WERI-Rb-1 (cell line): ENCODE measurements at places on chromosomes 3 and 15.

DNA sequence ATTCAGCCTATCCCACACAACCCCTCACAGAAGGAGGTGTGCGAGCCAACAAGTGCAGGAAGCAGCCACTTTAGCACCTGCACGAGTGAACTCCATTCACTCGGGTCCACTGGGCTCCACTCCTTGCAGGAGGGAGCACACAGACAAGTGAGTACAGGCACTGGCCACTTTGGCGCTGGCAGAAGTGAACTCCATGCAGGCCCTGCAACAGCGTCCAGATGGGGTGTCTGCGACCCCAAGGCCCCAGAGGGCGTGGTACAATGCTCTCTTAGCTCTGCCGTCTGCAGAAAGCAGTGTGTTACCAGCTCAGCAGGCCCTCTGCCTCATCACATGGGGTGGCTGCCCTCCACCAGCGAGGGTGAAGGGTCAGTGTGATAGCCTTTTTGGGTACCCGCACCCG, 388.0 kb upstream of the CNTN4 start:
- no peak for DNase-seq

GRCh38 chr15:64222573-64223366, 59.9 kb upstream of the PPIB start:
- DNase-seq = no peak

DNA sequence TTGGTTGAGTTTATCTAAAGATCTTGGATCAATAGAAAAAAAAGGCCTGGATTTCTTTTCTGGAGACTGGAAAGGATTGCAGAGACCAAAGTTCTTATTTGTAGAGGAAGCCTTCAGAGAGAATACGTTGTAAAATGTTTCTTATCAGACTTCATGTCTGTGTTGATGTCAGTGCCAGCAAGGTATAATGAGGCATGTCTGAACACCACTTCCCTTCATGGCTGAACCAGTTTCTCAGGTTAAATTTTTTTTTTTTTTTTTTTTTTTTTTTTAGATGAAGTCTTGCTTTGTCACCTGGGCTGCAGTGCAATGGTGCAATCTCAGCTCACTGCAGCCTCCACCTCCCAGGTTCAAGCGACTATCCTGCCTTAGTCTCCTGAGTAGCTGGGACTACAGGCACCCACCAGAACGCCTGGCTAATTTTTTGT, 17.8 kb upstream of the ZNF774 start:
- DNase-seq = no peak

DNA sequence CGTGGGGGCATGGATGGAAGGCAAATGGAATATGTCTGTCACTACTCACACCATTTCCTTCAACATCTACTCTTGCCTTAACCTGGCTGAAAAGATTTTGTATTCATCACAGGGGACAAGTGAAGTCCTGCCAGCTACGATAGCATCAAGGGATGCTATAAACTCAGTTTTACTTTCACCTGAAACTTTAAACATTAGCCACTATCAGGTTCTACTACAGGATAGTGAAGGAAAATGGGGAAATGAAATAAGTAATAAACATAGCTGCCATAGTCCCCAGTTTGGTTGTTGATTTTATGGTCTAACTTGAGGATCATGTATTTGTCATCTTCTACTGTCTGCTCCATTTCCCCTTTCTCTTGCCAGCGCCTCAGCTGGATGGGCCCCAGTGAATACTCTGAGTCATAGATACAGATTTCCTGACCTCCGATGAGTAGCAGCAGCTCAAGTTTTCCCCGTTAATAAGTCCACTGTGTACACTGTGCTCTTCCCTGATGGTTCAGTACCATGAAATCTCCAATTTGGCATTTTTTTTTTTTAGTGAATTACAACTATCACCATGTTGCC, 338.2 kb upstream of the SLCO3A1 start:
- DNase-seq = no peak

- DNase-seq = no peak
These were observed 45.8 kb downstream of the DNAH1 start for GRCh38 chr3:52361898-52362297.
